ENCODE measurements at places on chromosomes 11 and 22.

DNA sequence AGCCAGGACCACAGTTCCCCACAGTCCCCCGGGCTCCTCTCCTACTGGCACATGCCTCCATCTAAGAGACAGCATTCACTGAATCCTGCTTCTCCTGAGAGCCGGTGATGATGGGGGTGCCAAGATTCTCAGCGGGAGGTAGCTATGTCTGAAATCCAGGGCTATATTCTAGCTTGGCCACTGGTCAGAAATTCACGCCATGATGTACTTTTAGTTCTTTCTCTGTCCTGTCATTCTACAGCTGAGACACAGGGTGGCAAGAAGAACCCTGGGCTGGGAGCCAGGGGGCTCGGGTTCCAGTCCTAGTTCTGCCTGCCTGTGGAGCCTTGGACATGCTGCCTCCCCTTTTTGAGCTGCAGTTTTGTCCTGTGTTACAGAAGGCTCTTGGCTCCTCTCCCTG lies 59.2 kb upstream of the PHOX2A start:
- DNase-seq, result no peak

GRCh38 chr22:36455571-36456463 lies 25.6 kb downstream of the TXN2 start:
- no peak for DNase-seq

GRCh38 chr11:118353084-118353710 lies 6.2 kb upstream of the UBE4A start:
- no peak for DNase-seq

DNA sequence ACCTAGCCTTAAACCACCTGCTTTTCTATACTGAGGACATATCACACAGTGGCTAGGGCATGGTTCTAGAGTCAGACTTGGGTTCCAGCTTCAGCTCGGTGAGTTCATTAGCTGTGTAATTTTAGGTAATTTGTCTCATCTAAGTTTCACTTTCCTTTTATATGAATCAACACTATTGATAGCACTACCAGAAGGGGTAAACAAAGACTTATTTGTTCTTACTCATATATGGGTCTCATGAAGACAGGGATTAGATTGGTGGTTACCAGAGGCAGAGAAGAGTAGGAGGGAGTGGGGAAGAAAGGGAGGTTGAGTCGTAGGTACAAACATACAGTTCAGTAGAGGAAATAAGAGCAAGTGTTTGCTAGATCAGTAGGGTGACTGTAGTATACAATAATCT lies 924.7 kb downstream of the OPCML start:
- DNase-seq, result no peak

DNA sequence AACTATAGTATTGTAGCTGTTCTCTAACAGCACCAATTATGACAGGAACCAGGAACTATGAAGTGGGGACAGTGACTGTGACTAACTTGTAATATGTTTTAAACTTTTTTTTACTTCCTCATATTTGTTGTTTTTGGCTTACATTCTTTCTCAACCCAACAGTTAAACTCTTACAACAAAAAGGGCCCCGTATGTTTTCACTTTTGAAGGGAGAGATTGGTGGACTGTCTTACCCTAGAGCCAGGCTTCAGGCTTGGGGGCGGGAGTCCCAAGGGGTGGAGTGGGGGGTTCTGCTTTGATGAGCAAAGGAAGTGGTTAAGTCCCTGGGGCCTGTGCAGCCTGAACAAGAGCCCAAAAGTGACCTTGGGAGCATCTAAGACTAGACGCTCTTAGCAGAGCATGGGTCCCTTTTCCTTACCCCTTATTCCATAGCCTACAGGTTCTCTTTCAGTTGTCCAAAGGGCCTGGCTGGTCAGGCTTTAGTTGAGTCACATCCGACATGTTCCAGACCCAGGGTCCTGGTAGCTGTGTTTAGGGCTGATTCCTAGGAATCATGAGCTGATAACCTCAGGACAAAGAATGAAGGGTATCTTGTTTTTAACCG lies 38.8 kb downstream of the STIM1 start:
- no peak for DNase-seq

- DNase-seq, result no peak
These were observed 110.3 kb upstream of the TMEM45B start for GRCh38 chr11:129705341-129705740.

DNA sequence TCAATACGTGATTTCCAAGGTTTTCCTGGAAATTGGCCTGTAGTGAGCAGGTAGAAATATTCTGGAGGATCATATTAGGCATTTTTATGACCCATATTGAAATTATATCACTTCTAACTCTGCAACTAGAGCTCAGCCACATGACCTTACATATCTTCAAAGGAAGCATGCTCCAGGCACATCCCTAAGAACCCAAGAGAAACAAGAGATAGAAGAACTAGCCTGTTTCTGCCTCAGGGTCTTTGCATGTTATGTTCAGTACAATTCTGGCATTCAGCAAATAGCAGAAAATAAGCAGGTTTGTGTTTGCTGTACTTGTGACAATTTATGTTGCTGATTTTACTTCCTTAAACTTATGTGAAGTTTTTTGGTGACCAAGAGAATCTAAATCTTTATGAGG lies 663.7 kb upstream of the ANO5 start:
- no peak for DNase-seq

- DNase-seq, result no peak
These were observed 91.5 kb downstream of the MORC2 start for GRCh38 chr22:30876915-30877553.

DNA sequence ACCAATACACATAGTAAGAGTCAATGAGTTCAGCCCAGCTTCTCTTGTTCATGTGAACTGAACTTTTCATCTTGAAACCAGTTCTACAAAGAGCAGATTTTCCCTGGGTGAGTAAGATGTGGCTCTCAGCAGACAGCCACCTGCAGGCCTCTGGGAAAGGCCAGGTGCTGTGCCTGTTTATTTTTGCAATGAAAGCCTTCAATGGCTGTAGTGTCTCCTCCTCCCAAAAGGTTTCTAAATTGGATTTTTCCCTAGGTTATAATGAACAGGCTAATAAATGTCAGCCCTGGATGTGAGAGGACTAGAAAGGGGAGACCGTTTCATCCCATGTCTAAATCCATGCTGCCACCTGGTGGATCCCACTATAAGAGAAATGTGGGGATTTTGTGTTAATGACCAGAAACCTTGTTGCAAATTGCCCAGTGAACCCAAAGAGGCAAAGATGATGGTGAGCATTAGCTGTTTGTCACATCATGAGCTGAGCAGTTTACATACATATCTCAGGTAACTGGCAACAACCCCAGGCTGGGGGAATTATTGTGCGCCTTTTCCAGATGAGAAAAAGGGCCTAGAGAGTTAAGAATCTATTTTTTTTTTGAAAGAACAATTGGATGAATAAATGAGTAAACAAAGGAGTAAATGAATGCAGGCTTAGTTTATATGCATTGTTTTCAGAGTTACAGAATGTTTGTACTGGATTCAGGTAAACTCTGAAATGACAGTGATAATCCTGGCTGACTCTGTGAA lies 12.7 kb downstream of the C11orf91 start:
- peak; percentile 67 for DNase-seq

DNA sequence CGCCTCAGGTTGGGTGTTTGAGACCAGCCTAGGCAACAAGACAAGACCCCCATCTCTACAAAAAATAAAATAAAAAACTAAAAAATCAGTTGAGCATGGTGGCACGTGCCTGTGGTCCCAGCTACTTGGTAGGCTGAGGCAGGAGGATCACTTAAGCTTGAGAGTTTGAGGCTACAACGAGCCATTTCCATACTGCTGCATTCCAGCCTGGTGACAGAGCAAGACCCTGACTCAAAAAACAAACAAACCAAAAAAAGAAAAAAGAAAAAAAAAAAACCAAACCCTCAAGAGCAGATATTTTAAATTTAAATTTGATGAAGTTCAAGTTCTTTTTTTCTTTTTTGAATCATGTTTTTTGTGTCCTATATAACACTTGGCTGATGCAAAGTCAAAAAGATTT lies 7.2 kb upstream of the CCDC83 start:
- DNase-seq, result no peak

DNA sequence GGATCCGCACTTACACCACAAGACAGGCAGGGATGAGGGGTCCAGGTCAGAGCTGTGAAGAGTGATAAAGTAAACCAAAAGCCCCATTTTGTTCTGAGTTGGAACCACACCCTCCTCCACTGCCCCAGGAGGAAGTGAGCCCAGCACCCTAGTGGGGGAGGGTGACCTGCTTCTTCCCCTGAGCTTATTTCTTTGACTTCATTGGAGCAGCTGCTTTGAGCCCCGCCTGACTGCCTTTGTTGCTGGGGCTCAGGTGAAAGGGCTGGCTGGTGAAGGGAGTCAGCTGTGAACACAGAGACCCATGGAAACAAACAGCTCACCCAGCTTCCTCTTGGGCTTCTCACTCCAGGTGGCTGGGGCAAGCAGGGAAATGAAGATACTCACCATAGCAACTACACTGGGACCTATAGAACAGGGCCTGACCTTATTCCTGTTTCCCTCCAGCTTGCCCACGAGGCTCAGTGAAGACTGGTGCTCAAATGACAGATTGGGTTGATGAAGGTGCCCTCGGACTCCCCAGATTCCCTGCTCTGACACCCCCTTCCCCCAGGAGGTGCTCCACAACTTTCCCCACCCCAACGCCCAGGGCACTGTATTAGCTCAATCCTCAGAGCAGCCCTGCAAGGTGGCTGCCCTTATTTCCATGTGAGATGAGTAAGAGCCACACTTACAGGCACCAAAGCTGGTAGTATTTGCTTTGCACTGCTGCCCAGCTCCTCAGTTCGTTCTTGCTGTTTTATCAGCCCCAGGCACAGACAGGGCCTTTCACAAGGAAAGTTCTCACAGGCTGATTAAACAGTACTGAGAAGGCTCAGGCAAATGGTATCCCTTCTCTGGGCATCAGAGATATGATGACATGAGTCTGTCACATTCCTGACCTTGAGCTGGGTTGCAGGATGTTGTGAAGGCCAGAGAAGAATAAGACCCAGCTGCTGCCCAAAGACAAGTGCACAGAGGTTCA lies 2.4 kb downstream of the UCP2 start:
- no peak for DNase-seq

DNA sequence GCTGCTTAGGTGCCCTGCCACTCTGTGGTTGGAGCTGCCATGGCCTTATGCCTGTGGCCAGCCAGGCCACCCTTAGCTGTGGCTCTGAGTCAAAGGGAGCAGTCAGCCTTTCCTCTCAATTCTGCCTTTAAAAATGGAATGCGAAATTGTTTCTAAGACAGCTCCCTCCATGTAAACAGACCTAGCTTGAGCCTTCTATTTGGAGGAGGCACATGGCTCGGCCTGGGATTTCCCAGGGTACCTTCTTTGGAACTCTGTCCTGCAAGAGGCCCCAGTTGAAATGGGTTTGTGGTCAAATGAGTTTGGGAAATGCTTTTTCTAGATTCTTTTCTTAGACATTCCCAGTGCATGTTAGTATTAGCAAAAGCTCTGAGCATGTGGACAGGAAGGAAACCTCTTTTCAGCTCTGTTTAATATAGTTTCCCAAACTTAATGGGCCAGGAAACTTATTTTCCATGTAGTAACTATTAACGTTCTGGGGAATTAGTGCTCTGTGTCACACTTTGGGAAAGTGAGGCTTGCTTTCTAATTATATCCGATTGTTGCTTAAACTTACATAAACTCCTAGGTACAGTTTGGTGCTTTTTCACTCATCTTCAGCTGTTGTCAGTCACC lies 7.8 kb downstream of the PHOX2A start:
- DNase-seq, result no peak

DNA sequence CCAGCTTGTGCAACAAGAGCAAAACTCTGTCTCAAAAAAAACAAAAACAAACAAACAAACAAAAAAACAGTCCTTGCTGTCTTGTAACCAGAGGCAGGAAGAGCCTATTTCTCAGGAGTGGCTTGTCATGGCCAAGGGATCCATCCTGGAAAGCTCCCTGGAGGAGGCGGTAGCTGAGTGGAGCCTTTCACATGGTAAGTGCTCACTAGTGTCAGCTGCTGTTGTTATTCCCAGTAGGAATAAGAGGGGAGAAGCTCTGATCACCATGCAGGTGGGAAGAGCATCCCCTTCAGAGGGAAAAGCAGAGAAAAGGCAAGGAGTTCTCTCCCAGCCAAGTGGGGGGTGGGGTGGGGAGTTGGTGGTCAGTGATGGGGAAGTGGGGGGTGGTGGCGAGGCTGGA lies 54.6 kb upstream of the WNT7B start:
- DNase-seq, result no peak

DNA sequence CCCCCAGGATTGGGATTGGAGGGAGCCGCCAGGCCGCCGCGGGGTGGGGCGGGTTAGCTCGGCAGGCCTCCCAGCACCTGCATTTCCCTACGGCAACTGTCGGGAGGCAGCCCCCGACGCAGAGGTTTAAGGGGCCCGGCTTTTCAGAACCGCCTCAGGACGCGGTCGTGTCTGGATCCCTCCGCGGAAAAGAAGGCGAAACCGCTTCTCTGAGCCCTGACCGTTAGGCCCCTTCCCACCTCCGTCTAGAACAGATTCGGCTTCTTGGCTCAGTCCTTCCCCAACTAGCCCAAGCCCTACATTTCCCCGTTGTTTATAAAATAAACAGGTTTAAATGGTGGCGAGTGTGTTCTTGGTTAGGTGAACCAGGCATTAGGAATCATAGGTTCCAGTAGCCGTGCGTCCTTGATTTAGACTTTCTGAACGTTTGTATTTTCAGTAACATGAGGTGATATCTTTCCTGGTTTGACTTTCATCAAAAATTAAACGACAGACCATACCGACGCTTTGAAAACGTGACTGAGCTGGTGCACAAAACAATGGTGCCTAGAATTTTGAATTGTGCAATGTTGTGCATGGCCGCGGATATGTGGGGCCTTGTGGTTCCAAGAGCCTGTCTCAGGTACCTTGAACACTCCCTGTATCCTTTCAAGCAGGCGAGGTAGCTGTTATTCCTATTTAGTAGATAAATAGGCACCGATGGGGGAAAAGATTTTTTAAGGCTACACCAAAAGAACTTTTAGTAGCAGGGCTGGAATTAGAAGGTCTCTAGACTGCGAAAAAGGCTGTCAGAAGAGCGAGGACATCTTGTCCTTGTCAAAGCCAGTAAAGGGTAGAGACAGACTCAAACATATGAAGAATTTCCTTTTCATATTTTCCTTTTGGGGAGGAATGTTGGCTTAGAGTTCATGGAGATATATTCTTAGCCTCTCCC lies 1.2 kb upstream of the HSPA8 start:
- peak; percentile 40 for DNase-seq

- no peak for DNase-seq
These were observed 61.2 kb upstream of the ARHGAP20 start for GRCh38 chr11:110773442-110773841.

GRCh38 chr22:43396934-43397457 lies 14.8 kb upstream of the MPPED1 start:
- DNase-seq, result no peak

DNA sequence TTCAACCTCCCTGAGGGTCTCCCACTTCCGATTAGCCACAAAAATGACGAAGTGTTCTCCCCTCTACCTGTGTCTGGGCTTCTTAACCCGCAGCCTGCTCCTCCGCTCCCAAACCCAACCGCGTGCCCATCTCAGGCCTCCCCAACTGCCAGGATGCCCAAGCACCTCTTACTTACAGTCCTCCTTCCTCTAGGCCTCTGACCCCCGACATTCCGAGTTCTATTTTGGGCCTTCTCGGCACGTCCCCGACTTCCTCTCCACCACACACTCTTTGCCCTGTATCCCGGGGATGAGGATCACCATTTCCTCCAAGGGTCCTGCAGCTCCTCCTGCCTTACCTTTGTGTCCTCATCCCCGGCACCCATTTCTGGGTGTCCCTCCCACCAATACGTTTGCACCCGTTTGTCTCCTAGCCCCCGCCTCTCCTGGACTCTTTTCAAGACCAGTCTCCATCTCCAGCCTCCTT lies 388 bp upstream of the MUS81 start:
- no peak for DNase-seq
